ENCODE measurements at places on chromosomes 2 and 18.

DNA sequence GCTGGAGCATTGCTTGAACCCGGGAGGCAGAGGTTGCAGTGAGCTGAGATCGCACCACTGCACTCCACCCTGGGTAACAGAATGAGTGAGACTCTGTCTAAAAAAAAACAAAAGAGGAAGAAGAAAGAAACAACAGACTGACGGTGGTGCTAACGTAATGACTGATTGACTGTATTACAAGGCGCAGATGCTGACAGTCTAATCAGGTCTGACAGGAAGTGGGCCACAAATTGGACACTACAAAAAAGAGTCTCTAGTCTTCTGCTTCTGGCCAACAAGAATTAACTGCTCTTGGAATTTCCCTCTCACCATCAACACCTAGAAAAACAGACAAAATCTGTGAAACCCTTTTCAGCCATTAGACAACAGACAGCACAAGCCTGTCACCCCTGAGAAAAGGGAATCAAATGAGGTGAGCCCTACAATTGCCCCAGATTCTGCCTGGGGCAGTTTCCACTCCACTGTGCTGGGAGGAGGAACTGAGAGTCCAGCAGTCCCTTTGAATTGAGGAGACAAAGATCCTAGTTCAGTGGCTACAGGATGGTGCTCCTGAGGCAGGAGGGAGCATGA is 43.3 kb downstream of the SNED1 start:
- DNase-seq: no peak

DNA sequence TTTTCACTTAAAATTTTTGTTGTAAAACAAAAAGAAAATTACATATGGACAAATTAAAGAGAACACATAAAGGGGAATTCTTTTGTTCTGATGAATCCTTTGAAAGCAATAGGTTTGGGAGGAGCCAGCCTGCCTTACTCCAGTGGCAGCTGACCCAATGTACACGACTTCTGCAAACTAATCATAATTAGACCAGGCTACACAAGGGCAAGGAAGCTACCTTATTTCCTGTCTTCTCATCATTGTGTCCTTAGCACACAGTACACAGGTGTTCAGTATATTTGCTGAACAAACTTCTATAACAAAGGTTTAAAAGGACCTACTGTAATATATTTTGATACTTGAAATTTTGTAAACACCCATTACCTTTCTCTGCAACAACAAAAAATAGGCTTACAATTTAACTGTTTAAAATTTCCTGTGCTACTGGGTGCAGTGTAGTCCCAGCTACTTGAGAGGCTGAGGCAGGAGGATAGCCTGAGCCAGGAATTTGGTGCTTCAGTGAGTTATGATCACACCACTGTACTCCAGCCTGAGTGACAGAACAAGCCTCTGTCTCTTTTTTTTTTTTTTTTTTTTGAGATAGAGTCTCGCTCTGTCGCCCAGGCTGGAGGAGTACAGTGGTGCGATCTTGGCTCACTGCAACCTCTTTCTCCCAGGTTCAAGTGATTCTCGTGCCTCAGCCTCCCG is 18.9 kb downstream of the KCNG3 start:
- no peak for DNase-seq

DNA sequence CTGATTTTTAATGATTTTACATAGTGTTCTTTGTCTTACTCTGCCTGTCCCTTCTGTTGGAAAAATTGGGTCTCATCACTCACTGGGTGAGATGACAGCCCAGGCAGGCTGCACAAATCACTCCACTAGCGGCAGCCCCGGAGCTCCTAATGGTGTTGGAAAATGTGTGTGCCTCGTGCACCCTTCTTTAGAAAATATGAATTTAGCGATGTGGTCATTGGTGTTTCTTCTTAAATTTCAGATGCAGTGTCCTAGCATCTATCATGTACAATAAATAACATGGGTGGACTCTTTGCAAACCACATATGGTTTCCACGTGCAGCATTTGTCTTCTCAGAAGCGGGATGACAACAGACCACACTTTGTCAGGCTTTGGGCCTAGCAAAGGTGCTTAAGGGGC is 194.2 kb downstream of the ACKR3 start:
- DNase-seq: no peak

GRCh38 chr2:219596954-219597551 is 604 bp upstream of the STK11IP start:
- DNase-seq: no peak

DNA sequence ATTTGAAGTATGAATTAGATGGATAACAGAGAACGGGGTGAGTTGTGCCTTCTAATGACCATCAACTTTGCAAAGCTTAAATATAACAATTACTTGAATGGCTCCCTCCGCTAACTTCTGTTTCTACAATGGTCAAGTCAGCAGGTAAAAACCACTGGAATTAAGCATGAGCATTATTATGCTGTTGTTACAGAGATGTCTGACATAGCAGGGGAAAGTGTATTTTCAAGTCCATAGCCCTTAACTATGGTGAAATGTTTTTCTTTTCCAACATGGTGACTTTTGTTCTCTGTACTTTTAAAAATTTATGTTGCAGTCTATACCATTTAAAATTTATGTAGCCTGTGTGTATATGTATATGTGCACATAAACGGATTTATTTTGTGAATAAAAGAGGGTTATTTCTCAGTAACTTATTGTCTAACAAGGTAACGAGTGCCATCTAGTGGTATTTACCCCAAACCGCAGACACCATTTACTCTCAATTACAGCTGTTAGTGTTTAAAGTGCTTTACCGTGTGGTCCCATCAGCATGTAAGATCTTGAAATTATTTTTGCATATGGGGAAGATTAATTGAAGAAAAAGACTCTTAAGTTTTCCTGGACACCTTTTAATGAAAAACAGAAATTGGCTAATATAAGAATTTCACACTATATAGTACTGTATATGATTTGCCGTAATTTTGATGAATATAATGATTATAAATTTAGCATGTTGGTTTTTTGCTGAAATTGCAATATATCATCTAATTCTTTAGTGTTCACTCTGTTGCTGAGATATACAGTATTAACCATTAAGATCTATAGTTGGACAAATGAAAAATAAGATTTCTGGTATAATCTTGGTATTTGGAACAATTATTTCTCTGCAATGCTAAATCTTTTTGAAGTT is 78.2 kb downstream of the UBE2E3 start:
- no peak for DNase-seq

DNA sequence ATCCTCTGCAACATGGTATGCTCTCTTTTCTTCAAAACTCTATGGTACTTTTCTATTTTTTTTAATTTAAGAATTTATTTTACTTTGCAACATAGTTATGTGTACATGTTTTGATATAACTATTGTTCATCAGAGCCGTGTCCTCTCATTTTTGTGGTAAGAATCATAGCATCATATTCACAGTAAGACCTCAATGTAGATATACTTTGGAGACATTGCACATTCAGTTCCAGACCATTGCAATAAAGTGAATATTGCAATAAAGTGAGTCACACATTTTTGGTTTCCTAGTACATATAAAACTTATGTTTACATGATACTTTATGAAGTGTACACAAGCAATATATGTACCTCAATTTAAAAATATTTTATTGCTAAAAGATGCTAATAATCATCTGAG is 22.7 kb upstream of the LINC00305 start:
- no peak for DNase-seq
